ENCODE measurements at places on chromosomes 3 and 15.

DNA sequence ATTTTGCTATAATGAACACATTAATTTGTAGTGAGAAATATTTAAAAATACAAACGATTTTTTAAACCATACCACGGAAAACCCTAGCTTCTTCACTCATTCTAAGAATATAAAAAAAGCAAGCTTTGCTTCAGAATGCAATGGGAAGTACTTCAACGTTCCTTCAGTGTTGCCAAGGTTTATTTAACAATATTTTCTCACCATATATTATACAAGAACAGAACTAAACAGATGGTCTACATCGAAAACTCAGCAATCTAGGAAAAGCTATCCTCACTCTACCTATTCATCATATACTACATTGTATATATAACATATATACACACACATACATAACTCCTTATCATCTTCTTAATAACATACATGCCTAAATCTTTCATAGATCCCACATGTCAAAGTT lies 1047.4 kb downstream of the IGSF11 start:
- DNase-seq, result no peak

- no peak for DNase-seq
Observed at GRCh38 chr15:29348336-29348914, 78.8 kb upstream of the NSMCE3 start.

GRCh38 chr3:192022412-192022811 lies 561.4 kb downstream of the PYDC2 start:
- DNase-seq, result no peak

DNA sequence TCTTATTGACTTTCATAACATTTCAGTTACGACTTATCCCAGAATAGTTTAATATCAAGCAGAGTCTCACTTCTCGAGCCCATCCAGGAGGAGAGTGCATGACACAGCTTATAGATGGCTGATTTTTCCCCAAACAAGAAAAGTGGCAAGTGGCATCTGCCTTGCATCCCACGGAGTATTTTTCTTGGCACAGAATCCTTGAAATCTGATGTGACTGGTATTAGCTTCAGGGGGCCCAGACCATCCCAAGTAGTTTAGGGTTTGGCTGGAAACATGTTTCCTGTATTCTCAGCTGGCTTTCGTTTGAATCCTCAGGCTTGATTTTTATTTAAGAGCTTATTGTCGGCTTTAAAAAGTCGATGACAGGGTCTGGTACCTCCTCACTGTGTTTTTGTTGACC lies 20.7 kb upstream of the FBXL22 start:
- no peak for DNase-seq

DNA sequence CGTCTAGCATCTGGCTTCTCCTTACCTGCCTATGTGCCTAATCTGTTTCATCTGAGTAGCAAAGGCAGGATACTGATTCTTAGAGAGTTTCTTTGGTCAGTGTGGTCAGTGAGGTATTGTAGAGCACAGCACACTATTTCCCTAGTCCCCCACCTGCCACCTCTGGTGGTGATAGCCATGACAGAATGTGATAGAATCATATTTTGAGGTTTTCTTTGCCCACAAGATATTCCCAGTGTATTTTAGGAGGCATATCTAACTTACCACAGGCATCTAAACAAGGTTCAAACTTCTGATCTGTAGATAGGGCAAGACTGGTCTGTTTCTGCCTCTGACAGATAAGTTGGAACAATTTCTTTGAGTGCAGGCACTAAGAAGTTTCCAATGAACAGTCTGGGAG lies 188.0 kb downstream of the SOX2 start:
- no peak for DNase-seq

DNA sequence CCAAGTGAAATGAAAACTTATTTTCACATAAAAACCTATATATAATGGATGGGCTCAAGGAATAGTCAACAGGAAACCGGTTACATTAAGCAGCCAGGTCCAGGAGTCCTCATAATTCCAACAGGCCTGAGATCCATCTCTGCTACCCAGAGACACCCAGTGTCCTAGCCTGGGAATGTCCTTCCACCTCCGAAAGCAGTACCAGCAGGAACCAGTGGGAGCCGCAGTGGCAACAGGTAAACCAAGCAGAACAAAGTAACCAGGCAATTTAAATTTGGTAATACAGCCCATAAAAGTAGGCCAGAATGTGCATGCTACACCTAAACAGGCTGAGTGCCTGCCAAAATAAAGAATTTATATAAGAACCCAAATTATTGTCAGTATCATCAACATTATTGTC lies 195.6 kb downstream of the ZBBX start:
- DNase-seq, result no peak

DNA sequence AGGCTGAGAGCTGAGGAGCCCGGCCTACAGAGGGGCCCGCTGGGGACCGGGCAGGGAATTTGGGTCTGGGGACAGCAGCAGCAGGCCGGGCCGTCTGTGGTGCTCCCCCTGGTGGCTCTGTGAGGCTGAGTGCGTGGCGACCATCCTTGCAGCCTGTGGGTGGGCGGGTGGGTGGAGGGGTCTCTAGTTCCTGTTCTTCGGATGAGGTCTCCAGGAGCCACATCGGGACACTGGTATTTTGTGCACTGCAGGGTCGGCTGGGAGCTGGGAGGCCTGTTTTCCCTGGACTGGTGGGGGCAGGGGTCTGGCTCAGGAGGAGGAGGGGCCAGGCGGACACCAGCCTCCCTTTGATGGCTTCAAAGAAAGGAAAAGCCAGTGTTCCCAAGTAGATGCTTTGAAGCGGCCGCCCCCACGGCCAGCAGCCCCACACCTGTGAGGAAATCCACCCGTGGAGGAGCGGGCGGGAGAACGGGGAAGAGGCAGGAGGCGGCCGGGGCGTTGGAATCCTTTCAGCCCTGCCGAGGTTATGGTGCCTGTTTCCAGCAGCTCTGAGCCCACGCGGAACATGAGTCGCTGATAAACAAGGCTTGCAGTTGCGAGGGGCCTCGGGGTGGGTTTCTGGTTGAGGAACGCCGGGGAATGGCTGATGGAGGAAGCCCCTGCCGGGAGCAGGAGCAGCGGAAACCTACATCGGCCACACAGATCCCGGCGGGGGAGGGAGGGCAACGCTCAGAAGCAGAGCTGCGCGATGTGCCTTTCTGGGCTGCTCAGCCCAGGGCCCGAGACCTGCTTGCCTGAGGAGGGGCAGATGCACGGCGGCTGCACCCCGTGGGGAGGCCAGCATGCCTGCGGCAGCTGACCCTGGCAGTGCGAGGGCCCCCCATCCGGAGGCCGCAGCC lies 154.3 kb downstream of the NSMCE3 start:
- DNase-seq, result peak; percentile 36

GRCh38 chr15:71802770-71803169 lies 7.6 kb upstream of the NR2E3 start:
- no peak for DNase-seq

DNA sequence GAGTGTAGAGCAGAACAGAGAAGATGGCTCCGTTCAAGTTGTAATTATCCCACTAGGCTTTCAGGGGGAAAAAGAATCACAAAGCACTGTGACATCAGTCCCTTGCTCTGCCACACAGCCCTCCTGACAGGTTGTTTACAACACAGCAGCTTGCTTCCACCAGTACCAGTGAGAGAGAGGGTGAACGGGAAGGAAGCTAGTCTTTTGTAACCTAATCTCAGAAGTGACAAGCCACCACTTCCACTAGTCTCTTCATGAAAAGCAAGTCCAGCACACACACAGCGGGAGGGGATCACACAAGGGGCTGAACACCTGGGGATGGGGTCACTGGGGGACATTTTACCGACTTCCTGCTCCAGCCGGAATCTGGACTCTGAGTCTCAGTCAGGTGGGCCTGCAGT lies 86.3 kb downstream of the FAM81A start:
- DNase-seq, result no peak

DNA sequence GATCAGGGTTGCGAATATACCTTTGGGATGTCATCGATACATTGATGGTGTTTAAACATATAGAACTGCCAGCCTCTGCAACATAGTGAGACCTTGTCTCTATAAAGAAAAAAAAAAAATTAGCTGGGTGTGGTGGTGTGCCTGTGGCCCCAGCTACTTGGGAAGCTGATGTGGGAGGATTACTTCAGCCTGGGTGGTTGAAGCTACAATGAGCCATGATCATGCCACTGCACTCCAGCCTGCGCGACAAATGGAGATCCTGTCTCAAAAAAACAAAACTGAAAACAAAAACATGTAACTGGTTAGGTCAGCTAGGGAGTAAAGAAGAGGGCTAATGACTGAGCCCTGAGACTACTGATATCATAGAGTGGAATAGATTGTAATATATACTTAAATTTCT lies 30.7 kb upstream of the MGA start:
- DNase-seq, result no peak

Measured in progenitor cell of endocrine pancreas (in vitro differentiated cells).